ENCODE measurements at places on chromosomes 5 and 9.

GRCh38 chr9:92947268-92948037, at the start of gene FGD3:
Gene FGD3 (plus strand): TSS chr9:92947523. CDS start chr9:92976257, 28,734 bp downstream.
- DNase-seq = peak; percentile 42

DNA sequence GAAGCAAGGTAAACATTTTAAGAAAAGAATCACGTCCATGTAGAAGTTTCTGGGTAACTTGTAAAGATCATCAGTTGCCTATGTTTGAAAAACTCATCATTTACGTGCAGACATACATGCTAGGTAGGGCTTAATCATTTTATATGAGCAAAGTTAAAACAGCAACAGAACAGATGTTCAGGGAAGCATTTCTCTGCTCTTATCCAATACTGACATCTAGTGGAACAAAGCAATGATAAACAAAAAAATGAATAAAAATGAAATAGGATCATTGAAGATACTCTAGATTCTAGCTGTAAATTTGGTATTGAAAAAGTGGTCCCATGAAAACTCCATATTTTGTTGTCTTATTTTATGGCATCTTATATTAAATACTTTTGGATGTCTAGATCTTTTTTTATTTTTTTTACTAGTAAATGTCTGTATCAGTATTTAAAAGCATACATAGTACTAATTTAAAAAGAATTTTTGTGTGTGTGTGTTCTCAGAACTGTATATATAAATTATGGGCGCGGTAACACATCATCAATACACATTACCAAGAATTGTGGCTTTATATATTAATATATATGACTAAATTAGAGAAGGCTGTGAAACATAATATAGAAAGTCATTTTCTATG, 1050.2 kb downstream of the CDH12 start:
- no peak for DNase-seq

GRCh38 chr5:68409259-68409658, 193.7 kb downstream of the PIK3R1 start:
- no peak for DNase-seq

DNA sequence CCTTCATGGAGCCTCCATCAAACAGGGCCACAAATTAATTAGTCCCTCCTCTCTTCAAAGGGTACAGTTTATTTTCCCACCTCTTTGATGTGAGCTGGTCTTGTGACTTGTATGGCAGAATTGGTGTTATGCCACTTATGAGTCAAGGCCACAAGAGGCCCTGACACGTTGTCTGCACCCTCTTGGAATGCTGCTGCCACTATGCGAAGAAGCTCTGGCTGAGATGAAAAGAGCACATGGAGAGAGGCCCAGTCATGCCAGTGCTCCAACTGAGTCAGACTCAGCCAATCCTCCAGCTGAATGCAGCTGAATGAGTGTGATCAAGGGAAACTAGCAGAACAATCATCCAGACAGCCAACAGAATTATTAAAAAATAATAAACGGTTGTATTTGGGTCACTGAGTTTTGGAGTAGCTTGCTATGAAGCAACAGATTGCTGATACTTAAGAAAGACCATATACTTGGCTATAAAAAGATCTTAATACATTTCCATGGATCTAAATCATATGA, 128.3 kb downstream of the MARCHF11 start:
- DNase-seq = no peak

DNA sequence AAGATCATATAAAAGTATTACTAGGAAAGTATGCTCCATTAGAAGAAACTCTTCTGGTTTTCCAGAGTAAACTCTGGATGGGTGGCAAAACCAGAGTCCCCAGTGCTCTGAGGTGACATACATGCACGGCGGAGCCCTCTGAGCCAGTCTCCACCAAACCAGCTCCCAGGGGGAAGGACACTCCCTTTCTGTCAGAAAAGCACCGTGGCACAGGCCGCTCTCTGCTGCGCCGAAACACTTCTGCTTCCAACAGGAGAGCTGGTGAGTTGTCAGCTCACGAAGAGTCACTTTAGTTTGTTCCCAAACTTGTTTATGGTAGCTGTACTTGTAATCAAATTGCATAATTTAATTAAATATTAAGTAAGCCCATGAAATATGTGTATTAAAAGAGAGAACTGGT, 184.6 kb downstream of the CDK5RAP2 start:
- no peak for DNase-seq

DNA sequence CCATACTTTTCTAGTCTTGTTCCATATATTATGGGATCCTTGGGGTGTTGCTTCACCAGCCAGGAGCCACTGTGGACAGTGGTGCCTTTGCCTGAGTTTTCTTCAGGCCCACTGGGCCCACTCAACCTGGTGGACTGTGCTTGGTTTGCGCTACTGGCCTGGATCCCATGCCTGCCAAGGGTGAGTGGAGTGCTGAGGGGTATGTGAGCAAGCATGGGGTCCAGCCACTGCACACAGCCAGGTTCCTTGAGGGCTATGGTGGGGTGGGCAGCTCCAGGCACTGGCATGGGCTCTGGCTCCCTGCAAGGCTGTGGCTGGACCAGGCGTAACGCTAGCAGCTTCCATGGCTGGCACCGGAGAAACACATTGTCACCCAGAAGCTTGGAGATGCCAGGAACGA, 13.2 kb upstream of the PRR16 start:
- no peak for DNase-seq

DNA sequence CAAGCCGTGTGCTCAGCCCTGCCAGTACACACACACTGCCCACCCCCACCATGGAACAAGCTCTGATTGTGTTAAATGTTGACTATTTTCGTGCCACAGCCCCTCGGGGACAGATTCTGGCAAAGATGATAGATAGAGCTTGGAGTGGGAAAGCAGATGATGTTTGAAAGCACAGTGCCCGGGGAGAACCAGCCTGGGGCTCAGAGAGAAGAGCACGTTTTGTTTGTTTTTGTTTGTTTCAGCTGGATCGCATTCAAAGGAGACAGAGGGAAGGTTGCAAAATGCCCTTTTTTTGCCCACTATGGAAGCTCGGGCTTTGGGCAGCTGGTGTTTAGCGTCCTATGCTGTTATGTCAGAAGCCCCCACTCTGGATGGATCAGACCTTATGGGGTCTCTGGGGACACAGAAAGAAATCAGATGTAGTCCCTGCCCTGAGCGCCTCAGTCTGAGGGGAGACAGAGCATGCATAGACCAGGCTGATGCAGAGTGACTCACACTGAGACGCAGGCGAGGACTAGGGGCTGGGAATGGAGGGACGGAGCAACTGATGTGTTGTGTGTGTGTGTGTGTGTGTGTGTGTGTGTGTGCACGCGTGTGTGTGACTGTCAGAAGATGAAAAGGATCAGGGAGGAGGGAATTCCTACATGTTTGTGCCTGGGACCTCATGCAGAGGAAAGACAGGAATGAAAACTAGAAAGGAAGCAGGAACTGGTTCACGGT, 229.7 kb downstream of the MELK start:
- DNase-seq = no peak

DNA sequence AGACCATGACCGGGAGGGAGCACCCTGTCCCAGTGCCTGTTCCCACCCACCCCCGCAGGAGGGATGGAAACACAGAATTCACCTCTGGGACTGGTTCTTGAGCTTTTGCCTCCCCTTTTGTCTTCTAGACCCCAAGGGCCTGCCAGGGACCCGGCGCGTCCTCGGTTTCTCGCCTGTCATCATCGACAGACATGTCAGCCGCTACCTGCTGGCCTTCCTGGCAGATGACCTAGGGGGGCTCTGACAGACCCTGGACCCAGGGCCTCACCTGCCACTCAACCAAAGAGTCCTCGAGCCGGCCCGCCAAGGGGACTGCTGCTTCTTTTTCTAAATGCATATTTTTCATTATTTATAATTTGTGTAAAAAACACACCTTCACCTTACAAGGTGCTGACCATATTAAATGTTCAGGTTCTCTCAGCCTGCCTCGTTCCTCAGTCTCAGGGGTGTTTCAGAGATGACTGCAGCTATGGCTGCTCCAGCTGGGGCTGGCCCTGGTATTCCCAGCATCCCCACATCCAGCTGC, 16.9 kb downstream of the CARD19 start:
- DNase-seq = no peak

GRCh38 chr5:75677607-75678006, 39.6 kb downstream of the POC5 start:
- no peak for DNase-seq

GRCh38 chr5:102583276-102584124, 84.7 kb upstream of the SLCO6A1 start:
- DNase-seq = no peak

GRCh38 chr5:10566543-10567068, 2.7 kb downstream of the ANKRD33B start:
- no peak for DNase-seq

DNA sequence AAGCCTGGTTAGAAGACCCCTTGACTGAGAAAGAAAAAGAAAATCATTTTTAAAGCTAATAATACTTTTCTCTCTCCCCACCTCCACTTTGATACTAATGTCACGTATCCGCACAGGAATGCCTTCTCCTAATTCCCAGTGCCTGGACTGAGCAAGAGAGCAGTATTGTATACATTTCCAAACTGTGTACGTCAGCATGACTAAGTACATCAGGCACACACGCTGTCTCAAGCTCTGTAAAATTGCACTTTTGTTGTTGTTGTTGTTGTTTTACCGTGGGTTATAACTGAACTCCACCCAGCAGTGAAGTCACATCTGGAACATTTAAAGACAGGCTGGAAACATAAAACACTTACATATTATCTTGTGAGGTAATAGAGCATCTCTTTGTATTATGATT, 407.6 kb downstream of the DNAH5 start:
- no peak for DNase-seq

GRCh38 chr9:124284940-124285441, 27.2 kb downstream of the NEK6 start:
- DNase-seq = no peak

DNA sequence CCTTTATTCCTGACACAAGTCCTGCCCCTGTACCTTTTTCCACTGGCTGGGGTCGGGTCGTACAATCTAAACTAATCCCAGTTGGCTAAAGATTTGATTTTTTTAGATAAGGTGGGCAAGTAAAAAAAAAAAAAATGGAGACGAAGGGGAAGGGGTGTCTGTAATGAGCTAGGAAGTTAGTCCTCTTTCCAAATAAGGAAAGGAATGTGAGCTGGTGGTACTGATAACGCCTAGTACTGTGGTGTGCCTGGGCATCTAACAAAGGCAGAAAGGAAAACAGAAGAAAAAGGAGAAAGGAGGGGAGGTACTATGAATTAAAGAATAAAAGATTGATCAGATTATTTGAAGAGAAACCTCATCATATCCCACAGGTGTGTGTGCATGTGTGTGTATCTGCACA, 21.3 kb downstream of the PRDM9 start:
- DNase-seq = no peak

DNA sequence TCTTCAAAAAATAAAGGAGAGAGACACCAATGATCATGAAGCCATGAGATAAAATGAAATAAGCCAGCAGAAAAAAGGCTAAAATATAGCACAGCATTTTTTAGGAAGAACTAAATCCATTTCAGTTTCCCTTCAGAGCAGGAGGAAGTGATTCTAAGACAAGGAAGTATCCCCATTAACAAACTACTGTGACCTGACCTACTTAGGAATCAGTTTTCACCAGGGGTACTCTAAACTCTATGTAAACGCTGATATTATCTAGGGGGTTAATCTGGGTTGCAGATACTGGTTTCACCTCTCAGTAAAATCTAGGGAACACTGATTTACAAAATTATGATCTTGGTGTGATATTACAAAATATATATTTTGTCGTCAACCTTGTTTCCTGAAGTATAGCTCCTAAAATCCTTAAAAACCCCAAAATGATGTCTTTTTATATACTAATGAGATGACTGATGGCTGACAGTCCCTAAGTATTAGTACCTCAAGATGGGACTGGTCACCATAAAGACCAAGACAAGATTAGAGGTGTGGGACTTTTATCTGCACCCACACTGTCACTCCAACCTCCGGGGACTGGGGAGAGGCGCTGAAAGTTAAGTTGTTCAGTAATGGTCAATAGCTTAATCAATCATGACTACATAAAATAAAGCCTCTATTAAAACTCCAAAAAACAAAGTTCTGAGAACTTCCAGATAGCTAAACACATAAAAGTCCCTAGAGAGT, 2.9 kb upstream of the FNBP1 start:
- DNase-seq = no peak

GRCh38 chr5:61141801-61142200, 20.5 kb downstream of the SMIM15 start:
- no peak for DNase-seq

- DNase-seq = no peak
Observed at GRCh38 chr9:113787871-113788270, 88.2 kb upstream of the ZNF618 start.

GRCh38 chr9:108708448-108708847, 147.3 kb downstream of the ACTL7B start:
- no peak for DNase-seq

- no peak for DNase-seq
Observed at GRCh38 chr5:158013939-158014338, 155.0 kb upstream of the CLINT1 start.

- no peak for DNase-seq
Observed at GRCh38 chr9:32603914-32604852, 31.2 kb upstream of the NDUFB6 start.

DNA sequence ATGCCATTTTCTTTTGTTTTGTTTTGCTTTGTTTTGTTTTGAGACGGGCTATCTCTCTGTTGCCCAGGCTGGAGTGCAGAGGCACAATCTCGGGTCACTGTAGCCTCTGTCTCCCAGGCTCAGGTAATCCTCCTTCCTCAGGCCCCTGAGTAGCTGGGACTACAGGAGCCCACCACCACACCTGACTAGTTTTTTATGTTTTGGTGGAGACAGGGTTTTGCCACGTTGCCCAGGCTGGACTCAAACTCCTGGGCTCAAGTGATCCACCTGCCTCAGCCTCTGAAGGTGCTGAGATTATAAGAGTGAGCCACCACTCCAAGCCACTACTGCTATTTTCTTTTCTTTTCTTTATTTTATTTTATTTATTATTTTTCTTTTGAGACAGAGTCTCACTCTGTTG, 54.0 kb upstream of the S1PR3 start:
- DNase-seq = no peak

- no peak for DNase-seq
Observed at GRCh38 chr5:137831105-137831504, 36.6 kb upstream of the MYOT start.

- no peak for DNase-seq
Observed at GRCh38 chr9:30723656-30724055, 1660.8 kb upstream of the ACO1 start.

DNA sequence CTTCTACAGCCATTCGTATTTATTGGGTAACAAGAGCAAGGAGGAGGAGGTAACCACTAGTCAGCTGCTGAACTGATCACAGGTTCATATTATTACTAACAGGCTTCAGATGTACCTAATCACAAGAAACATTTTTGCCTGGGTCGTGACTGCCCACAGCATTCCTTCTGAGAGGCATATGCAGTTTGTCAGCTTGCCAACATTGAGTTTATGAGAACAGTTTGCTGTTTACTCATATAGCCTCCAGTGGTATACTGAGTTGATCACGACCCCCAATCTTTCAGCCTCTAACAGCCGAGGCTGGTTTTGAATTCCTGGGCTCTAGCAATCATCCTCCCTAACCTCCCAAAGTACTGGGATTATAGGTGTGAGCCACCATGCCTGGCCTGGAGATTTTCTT, 693.6 kb downstream of the TLE1 start:
- no peak for DNase-seq

GRCh38 chr5:157184117-157184670, 3.6 kb downstream of the ITK start:
- DNase-seq = no peak

All from stimulated activated CD4-positive, alpha-beta T cell treated with anti-CD3 and anti-CD28 coated beads, Interleukin-12 subunit alpha, Interleukin-12 subunit beta, amount 100 ng/mL, for 24 hours (primary cell).